Neural crest cell (in vitro differentiated cells): ENCODE measurements at places on chromosomes 11 and 22.

- no peaks in the 10 kb centered on the region for H3K27me3 ChIP-seq
- H3K4me3 ChIP-seq, result peak overlapping the region; percentile 85
- H3K4me1 ChIP-seq, result peaks cover 75% of the 10 kb centered on the region
These were observed 4.4 kb downstream of the BCL9L start for GRCh38 chr11:118921121-118921928.

GRCh38 chr11:112485280-112485679 is 224.6 kb upstream of the PLET1 start:
- DNase-seq, result no peak
- H3K4me1 ChIP-seq, result peaks cover 5% of the 10 kb centered on the region
- H3K27ac ChIP-seq, result no peak overlapping the region
- no peaks in the 10 kb centered on the region for H3K36me3 ChIP-seq
- peaks cover 3% of the 10 kb centered on the region for H3K27me3 ChIP-seq
- no peak overlapping the region for H3K4me3 ChIP-seq

DNA sequence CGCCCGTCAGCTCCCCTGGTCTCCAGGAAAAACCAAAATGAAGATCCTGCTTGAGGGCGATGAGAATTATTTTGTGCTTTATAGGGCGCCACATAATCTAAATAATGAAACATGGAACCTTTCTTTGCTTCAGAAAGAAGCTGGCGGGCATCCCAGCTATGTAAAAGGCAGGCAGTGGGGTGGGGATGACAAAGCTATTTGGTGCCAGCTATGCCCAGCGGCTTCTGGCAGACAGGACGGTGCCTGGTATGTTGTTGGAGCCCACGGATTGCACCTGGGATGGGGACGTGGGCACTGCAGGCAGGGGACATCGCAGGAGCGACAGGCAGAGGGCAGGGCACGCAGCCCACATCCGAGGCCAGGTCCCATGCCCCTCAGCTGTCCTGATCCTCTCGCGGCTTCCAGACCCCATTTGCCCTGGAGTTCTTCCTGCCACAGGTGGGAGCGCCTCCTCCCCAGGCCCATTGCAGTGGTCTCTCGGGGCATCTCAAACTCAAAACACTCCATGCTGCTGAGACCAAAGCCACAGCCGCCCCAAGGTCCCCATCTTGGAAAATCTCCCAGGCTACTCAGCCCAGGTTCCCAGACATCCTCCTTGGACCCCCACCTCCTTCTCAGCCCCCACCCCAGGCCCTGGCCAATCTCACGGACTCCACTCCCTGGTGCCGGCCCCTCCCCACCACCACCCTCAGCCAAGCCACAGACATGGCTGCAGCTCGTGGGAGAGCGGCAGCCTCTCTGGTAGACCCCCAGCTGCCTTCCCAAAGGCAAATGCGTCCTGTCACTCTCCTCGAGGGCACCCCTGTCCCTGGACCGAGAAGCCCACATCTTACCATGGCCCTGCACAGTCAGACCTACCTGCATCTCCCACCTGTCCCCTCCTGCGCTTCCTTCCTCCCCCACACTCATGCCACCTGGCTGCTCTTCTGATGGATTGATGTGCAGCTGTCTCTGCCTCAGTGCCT is 45.7 kb downstream of the SHISAL1 start:
- no peaks in the 10 kb centered on the region for H3K27me3 ChIP-seq
- H3K27ac ChIP-seq, result no peak overlapping the region
- H3K4me1 ChIP-seq, result peaks cover 11% of the 10 kb centered on the region

DNA sequence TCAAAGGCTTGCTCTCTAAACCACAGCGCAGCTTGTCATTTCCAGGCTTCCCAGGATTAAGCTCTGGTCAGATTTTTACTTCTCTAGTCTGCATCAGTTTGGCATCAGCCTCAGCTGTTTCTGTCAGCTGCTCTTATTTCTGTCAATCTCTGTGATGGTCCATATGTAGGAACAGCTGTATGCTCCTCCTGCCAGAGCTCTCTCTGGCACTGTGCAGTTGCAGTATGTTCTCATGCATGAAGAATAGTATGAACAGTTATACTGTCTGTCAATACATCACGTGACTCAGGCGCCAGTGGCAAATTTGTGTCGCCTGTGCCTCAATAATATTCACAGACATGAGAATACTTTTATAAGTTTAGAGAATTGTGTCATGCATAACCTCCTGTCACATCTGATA is 6.7 kb downstream of the OR6M1 start:
- no peaks in the 10 kb centered on the region for H3K27me3 ChIP-seq
- H3K4me3 ChIP-seq, result no peak overlapping the region
- H3K36me3 ChIP-seq, result no peaks in the 10 kb centered on the region
- H3K4me1 ChIP-seq, result no peaks in the 10 kb centered on the region
- no peak for DNase-seq
- no peak overlapping the region for H3K27ac ChIP-seq

GRCh38 chr11:94330789-94331188 is 26.4 kb downstream of the IZUMO1R start:
- H3K27ac ChIP-seq, result no peak overlapping the region
- no peak for DNase-seq
- peaks cover 2% of the 10 kb centered on the region for H3K27me3 ChIP-seq

GRCh38 chr11:105045676-105046296 is 651 bp upstream of the CARD16 start:
- H3K36me3 ChIP-seq, result no peaks in the 10 kb centered on the region
- H3K27me3 ChIP-seq, result no peaks in the 10 kb centered on the region
- no peak overlapping the region for H3K27ac ChIP-seq
- H3K4me3 ChIP-seq, result no peak overlapping the region

GRCh38 chr11:19398772-19399527 is 158.2 kb upstream of the E2F8 start:
- H3K4me1 ChIP-seq, result no peaks in the 10 kb centered on the region
- no peak overlapping the region for H3K27ac ChIP-seq
- H3K36me3 ChIP-seq, result no peaks in the 10 kb centered on the region
- no peak overlapping the region for H3K4me3 ChIP-seq

DNA sequence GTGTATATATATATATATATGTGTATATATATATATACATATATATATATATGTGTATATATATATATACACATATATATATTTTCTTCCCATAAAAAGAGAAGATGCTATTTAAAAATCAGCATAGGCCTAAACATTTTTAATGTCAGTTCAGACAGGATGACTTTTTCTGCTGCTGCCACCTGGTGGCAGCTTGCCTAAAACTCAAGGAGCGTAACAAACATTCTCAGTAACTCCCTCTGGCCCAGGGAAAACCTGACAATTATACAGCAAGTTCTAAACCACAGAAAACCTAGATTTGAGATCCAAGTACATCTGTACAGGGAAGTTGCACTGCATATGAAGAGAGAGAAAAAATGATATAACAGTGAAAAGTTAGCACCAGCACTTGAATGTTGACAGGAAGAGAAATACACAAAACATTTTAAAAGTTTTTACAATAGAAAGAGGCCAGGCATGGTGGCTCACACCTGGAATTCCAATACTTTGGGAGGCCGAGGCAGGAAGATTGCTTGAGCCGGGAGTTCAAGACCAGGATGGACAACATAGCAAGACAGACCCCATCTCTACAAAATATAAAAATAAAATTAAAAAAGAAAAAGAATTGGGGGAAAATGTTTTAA is 16.6 kb downstream of the OR8A1 start:
- no peaks in the 10 kb centered on the region for H3K4me1 ChIP-seq
- H3K27me3 ChIP-seq, result peaks cover 20% of the 10 kb centered on the region
- peak; percentile 58 for DNase-seq
- no peak overlapping the region for H3K27ac ChIP-seq
- no peaks in the 10 kb centered on the region for H3K36me3 ChIP-seq

DNA sequence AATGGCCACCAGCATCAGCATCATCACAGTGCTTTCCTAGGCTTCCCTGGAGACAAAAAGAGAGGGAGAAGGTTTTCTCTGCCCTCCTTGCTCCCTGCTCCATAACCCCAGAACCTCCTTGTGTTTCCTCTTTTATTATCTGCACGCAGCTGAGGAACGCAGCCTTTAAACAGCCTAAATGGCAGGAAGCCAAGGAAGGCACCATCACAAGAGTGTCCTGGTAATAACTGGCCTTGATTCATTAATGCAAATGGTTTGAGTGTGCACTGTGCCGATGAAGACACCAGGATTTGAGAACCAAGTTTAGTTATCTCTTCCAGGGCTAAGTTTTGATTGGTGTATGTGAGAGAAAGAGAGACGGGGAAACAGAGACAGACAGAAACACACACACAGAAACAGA is 29.4 kb upstream of the DRD2 start:
- no peak for DNase-seq
- H3K27me3 ChIP-seq, result no peaks in the 10 kb centered on the region
- H3K27ac ChIP-seq, result peak overlapping the region; percentile 97
- no peak overlapping the region for H3K4me3 ChIP-seq

DNA sequence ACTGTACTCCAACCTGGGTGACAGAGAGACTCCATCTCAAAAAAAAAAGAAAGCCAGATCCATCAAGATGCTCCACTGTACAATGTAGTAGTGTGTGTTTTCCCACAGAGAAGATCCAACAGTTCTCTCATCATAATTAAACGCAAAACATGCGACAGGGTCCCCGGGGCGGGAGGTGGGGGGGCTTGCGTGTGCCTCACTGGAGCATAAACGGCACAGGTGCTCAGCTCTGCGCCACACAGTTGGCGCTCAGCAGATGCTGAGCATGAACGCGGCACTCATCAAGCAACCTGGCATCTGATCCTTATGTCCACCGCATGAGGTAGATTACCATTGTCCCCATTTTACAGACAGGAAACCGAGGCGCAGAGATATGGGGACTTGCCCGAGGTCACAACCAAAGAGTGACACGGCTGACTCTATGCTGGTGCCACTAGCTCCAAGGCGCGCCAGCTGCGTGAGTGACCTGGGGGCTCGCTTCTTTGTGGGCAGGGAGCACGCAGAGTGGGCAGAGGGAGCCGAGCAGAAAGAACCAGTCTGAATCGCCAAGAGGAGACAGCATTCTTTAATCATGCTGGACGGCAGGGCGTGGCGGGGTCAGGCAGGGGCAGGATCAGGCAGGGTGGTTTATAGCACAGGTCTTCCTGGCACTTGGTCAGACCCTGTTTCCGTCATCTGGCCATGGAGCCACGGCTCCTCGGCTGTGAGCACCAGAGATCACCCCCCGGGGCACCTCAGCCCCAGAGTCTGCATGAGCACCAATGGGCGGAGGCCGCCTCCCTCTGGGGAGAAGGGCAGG is 8.2 kb downstream of the C1QTNF6 start:
- DNase-seq, result no peak
- H3K4me3 ChIP-seq, result no peak overlapping the region
- H3K27ac ChIP-seq, result no peak overlapping the region
- no peaks in the 10 kb centered on the region for H3K36me3 ChIP-seq
- H3K4me1 ChIP-seq, result peaks cover 24% of the 10 kb centered on the region

GRCh38 chr11:27201454-27202302 is 161.1 kb downstream of the BBOX1 start:
- no peak for DNase-seq
- peaks cover 4% of the 10 kb centered on the region for H3K4me1 ChIP-seq
- peaks cover 4% of the 10 kb centered on the region for H3K36me3 ChIP-seq

GRCh38 chr11:4098026-4098621 is 3.5 kb downstream of the RRM1 start:
- H3K27ac ChIP-seq, result no peak overlapping the region
- peaks cover 3% of the 10 kb centered on the region for H3K36me3 ChIP-seq
- H3K4me1 ChIP-seq, result peaks cover 59% of the 10 kb centered on the region

- peak overlapping the region; percentile 99 for H3K4me3 ChIP-seq
- peaks cover 6% of the 10 kb centered on the region for H3K36me3 ChIP-seq
- peak overlapping the region; percentile 60 for H3K27ac ChIP-seq
- peaks cover 2% of the 10 kb centered on the region for H3K27me3 ChIP-seq
- H3K4me1 ChIP-seq, result peaks cover 52% of the 10 kb centered on the region
These were observed 4.0 kb downstream of the DGCR8 start for GRCh38 chr22:20083891-20084546.

DNA sequence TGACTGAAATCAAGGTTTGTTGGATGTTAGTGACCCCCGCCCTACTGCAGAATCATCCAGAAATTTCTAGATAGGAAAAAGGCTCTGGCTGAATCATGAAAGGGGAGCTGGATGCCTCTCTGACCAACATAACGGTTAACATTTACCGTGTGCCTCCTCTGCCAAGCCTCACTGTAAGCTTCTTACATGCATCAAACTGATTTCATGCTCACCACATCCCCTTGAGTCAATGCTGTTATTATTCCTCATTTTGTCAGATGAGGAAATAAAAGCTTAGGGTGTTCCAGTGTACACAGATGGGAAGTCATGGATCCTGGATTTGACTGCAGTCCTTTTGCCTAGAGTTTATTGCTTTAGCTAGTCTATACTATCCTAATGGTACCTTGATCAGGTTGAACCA is 5.9 kb upstream of the HMOX1 start:
- peaks cover 56% of the 10 kb centered on the region for H3K4me1 ChIP-seq
- no peak overlapping the region for H3K27ac ChIP-seq
- H3K4me3 ChIP-seq, result no peak overlapping the region

- H3K27me3 ChIP-seq, result no peaks in the 10 kb centered on the region
- no peak overlapping the region for H3K27ac ChIP-seq
- H3K36me3 ChIP-seq, result no peaks in the 10 kb centered on the region
- DNase-seq, result no peak
These were observed 4.3 kb upstream of the OR51V1 start for GRCh38 chr11:5204787-5205186.

GRCh38 chr11:19713196-19714021 is 772 bp downstream of the NAV2 start:
- peaks cover 32% of the 10 kb centered on the region for H3K4me1 ChIP-seq
- H3K27me3 ChIP-seq, result peaks cover 50% of the 10 kb centered on the region
- H3K4me3 ChIP-seq, result peak overlapping the region; percentile 93
- DNase-seq, result peak; percentile 20

GRCh38 chr11:11534981-11535380 is 86.8 kb downstream of the GALNT18 start:
- no peak overlapping the region for H3K4me3 ChIP-seq
- no peak overlapping the region for H3K27ac ChIP-seq
- DNase-seq, result no peak

DNA sequence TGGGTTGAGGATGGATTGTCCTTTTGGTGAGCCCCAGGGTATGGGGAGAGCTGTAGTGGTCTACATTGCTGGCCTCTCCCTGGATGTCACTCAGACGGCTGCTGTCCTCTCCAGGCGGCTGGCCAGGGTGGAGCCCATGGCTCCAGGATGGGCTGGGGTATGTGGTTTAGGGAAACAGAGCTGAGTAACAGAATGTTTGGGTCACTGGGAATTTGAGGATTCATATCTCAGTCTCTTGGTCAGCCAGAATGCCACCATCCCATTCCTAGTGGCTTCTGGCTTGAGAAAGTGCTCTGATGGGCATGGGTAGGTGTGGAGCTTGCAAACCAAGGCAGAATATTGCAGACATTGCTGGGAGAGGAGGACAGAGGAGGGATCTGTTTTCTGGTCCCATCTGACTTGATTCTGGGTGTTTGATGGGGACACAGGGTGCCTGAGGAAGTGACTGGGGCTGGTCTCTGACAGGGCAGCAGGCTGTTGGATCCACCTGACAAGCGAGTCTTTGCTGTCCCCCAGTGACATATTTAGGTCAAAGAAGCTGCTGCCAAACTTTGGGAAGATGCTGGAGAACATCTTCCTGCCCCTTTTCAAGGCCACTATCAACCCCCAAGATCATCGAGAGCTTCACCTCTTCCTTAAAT is 41.4 kb downstream of the AMPD3 start:
- H3K27me3 ChIP-seq, result no peaks in the 10 kb centered on the region
- no peak overlapping the region for H3K4me3 ChIP-seq
- DNase-seq, result no peak
- peaks cover under 1% of the 10 kb centered on the region for H3K36me3 ChIP-seq
- no peak overlapping the region for H3K27ac ChIP-seq
- H3K4me1 ChIP-seq, result peaks cover 5% of the 10 kb centered on the region

- no peaks in the 10 kb centered on the region for H3K27me3 ChIP-seq
- H3K27ac ChIP-seq, result no peak overlapping the region
- no peak overlapping the region for H3K4me3 ChIP-seq
These were observed 39.1 kb upstream of the SMIM38 start for GRCh38 chr11:69116671-69117070.
